ENCODE measurements at places on chromosomes 2 and 18.

DNA sequence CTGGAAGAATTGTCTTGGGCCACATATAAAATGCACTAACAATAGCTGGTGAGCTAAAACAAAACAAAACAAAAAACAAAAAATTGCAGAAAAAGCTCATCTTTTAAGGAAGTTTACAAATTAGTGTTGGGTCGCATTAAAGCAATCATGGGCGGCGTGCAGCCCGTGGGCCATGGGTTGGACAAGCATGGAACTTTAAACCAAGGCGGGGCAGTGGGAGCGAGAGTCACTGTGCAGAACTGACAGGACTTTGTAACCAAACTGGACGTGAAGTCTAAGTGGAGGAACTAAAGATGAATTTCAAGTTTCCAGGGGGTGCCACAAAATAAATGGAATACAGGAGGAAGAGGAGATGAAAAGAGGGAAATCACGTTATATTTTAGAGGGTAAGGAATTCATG lies 80.7 kb downstream of the PSMG2 start:
- DNase-seq = no peak

GRCh38 chr2:44706681-44707553 lies 234.6 kb upstream of the SIX3 start:
- DNase-seq = no peak

- no peak for DNase-seq
These were observed 1268.3 kb upstream of the TMEFF2 start for GRCh38 chr2:193463011-193463410.

DNA sequence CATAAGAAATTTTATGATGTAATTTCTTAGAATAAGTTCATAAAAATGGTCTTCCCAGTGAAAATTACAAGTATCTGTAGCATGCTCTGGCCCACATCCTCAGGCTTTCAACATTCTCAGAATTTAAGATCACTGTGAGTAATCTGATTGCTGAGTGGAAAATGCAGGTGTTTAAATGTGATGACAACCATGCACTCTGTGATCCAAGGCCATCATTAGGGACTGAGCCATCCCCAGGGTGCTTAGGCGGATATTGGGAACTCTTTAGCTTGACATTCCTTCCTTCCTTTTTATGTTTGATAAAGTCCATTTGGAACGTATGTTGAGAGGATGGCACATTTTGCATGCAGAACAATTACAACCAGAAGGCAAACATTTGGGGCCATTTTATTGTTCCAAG lies 95.5 kb downstream of the ARL4C start:
- no peak for DNase-seq

GRCh38 chr18:72410399-72410798 lies 133.7 kb downstream of the CBLN2 start:
- DNase-seq = no peak

DNA sequence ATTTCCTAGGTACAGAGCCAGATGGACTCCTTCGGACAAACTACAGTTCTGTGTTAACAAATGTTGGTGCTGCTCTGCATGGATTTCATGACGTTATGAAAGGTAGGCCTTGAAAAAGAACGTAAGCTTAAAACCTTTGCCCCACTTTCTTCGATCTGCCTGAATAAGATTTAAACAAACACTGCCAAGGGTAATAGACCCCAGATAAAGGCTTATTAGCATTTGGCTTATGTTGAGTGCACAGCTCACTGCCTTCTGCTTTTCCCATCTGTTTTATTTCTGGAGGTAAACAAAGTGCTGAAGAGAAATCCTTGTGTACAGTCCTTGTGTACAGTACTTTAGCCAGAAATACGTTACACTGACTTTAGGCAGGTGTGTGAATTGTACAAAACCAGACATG lies 50.0 kb upstream of the STON1 start:
- DNase-seq = no peak

DNA sequence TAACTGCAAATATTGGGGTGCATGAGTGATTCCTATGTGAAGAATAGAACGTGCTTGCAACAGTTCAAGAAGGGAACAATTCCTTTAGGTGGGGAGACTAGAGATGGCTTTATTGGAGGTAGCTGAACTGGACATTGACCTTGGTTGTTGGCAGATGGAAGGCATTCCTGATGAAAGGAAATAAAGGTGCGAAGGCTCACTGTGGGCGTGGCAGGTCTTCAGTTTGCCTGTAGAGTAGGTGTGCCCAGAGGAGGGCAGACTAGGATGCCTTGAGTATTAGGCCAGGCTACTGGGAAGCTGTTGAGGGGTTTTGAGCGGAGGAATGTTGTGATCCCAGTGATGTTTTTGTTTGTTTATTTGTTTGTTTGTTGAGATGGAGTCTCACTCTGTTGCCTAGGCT lies 2.8 kb downstream of the SPR start:
- no peak for DNase-seq
